NCI-H1694 treated with DMSO at 0.1 percent for 48 hours (cell line): ENCODE measurements at places on chromosomes 7 and 10.
A peak's percentile ranks its signal among the peaks of the same experiment; 100 is the strongest.

DNA sequence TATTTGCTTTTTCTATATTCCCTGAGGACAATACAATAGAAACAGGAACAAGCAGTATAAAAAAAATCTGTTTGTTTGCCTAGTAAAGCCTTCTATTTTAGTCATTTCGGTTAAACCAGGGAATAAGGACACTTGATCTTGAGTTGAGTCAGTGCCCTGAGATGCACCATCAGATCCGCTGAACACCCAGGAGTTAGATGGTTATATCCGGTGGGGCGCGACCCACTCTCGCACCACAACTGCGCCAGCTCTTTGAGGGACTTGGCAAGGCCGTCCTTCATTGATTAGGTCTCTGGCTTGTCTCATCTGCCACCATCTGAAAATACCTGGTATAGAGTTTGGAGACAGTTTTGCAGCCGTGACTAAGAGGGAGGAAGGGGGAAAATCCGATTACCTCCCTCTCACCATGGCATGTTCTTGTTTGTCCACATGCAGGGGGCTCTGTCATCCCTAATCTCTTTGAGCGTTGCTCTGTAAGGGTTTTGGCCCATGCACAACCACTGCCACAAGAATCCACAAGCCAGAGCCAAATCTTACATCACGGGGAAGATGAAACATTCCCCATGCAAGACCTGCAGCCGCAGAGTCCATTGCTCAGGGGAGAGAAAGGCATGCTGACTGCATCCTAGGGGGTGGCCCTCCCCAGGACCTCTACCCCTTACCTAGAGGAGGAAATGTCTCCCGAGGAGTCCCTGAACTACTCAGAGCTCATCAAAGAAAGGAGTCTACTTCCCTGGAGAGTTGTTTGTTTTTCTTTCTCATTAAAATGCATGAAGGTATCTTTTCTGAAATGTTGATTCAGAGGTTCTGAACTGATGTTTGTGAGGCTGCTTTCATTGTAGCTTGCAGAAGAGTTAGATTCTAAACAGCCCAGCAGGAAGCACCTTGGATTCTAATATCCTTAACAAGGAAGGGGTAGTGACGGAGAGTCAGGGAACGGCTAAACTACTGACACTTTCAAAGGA is 101.6 kb upstream of the FAM171A1 start:
- no peak for DNase-seq

DNA sequence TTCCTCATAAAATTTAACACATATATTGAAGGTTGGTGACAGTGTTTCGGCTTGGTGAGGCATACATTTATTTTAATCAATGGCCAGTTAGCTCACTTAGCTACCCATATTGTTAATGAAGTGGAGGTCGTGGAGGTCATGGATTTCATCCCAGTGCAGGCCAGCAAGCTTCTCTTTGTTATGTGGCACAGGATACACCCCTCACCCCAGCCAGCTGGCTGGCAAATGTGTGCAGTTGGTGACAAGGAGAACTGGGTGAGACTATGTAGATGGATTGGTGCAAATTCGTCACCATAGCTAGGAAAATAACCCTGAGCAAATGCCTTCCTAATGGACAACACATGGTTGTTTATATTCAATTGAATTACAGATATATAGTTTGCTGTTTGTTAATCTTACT is 50.5 kb upstream of the FOXP2 start:
- peak; percentile 19 for DNase-seq

DNA sequence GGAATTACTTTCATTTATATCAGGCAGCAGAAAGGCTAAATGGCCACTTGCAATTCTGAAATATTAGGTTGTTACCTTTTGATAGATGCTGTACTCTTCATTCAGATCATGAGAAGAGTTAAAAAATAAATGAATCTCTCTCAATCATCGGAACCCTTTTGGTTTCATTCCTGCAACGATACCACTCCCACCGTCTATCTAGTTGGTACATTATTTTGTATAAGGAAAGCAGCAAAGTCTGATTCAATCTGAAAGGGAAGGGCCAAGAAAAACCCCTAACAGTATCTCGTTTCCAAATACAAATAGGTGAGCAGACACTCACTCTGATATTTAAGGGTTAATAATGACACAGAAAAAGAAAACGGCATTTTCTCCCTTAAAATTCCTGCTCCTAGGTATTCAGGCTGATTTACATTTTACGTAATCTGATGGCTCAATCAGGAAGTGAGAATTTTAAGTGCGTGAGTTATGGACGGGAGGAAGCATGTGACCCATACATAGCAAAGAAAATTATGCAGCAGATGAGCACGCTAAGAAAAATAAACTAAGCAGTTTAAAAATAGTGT is 209.4 kb upstream of the KLF14 start:
- DNase-seq, result no peak

- no peak for DNase-seq
These were observed 20.7 kb upstream of the ADRB1 start for GRCh38 chr10:114022766-114023597.

DNA sequence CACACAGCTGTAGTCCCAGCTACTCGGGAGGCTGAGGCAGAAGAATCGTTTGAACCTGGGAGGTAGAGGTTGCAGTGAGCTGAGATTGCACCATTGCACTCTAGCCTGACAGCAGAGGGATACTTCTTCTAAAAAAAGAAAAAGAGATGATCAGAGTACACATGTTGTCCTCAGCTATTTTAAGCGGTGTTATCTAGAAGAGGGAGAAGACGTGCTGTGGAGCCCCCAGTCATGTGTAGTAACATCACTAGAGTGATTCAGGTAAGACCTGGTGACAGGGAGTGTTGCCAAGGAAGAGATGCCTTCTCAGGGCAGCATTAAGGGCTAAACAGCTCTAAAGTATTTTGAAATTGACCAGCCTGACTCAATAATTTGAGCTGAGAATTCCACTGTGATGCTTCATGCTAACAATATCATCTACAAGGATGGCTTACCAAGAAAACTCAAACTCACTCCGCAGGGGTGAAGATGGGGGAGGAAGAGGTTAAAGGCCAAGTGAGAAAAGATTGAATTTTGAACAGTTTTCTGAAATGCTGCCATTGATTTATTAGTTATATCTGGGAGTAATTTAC is 97.4 kb downstream of the KLF6 start:
- no peak for DNase-seq

DNA sequence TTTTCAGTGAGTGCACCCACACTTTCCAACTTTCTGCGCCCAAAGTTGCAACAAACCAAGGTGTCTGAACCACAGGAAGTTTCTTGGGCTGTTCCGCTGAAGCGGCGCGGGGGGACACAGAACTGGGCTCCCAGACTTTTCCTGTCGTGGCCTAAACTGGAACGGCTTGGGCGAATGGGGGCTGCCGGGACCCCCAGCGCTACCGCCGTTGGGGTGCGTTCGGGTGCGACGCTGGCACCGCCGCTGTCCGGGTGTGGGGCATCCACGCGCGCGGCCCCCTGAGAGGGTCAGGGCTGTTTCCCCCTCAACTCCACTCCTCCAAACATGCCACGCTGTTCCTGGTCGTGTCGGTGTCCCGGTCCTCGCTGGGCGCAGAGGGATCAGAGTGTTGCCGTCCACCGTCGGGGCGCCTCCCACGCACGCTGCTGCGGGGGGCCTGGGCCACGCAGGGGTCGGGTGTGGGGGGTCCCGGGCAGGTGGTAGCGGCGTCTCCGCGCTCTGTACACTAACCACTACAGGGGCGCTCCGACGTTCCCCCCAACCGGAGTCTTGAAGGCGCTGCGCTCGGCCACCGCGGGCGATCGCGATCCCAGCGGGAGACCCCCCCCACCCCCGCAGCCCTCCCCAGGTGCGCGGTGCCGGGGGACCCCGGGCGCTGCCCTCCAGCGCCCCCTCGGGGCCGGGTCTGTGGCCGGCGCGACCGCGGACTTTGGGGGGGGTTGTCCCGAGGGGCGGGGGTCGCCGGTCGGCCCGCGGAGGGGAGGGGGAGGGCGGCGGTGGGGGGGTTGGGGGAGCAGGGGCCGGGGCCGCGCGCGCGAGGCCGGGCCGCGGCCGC is 2.2 kb upstream of the CUX1 start:
- DNase-seq, result no peak

- no peak for DNase-seq
These were observed 20.8 kb upstream of the DDIT4 start for GRCh38 chr10:72252972-72253371.

DNA sequence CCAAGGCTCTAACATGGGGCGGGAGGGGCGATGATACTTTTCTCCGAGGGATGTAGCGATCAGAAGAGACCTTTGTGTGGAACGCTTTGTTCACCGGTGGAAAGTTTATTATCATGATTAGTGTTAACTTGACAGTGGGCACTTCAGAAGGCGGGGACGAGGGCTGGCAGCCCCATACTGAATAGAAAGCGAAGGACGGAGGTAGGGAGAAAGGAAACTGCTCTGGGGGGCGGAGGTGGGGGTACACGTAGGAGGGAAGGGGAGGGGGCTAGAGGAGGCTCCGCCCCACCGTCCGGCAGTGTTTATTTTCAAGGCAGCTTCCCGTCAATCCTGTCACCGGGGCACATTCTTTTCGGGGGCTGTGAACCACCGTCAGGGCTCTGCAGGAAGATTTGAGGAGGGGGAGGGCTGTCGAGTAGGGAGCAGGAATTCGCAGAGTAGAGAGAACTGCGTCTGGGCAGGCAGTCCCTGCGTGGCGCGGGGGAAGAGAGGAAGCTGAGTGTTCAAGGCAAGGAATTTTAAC is 9.4 kb upstream of the NKX2-3 start:
- DNase-seq, result no peak

DNA sequence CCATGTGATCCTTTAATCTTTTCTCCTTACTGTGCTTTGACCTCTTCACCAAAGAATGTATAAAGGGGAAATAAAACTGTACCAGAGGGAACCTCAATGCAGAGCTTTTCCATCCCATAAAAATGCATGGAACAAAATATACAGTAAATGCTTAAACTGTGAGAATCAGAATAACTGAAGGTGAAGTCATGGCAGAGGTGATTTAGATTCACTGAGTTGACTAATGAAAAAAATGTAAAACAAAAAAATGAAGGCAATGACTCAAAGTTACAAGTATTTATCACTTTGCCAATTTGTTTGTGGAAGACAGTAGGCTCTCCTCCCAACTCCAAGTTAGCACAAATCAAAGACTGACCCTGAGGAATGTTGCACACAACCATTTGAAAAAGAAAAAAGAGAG is 1331.6 kb upstream of the SORCS1 start:
- DNase-seq, result no peak

DNA sequence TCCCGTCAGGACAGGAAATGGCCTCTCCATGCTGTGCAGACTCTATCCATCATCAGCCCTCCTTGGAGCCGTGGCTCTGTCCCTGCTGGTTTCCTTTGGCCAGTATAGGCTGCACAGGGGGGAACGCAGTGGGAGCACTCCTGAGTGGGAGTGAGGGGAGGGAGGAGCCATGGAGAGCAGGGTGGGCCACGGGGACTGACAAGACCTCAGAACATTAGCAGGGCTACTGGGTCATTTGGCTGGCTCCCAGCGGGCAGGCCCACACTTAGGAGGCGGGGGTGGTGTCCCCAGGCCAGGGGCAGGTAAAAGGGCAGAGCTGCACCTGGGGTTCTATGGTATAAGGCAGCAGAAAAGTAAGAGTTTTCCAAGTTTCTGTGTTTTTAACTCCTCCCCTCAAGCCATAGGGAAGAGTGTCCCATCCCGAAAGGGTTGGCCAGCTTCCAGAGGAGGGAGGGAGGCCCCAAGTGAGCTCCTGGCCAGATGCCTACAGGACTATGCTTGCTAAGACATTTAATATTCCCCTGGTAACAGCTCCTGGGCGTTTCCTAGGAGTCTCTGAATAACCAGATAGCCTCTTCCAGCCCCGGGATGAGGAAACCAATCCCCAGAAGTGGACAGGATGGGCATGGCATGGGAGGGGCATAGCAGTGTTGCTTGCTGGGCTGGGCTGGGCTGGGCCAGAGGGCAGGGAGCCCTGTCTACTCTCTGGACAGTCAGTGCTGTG is 5.5 kb upstream of the OPN4 start:
- DNase-seq, result no peak

GRCh38 chr10:12790270-12790669 is 211.2 kb downstream of the CCDC3 start:
- no peak for DNase-seq

GRCh38 chr7:55046582-55047342 is 27.9 kb downstream of the EGFR start:
- DNase-seq, result no peak

DNA sequence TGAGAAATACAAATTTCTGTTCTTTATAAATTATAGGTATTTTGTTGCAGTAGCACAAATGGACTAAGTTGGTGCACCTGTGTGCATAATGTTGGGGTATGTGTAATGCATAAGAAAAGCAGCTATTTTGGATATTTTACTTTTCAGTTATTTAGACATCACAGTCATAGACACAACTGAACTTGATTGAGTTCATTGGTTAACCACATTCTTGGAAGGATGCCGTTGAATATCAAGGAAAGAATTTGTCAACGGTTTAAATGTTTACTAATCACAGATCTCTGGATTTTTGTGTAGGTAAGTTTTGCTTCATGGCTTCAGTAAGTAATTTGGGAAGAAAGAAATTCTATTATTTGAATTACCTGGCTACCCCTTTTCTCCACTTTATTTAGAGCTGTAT is 4.1 kb downstream of the OTUD1 start:
- no peak for DNase-seq

DNA sequence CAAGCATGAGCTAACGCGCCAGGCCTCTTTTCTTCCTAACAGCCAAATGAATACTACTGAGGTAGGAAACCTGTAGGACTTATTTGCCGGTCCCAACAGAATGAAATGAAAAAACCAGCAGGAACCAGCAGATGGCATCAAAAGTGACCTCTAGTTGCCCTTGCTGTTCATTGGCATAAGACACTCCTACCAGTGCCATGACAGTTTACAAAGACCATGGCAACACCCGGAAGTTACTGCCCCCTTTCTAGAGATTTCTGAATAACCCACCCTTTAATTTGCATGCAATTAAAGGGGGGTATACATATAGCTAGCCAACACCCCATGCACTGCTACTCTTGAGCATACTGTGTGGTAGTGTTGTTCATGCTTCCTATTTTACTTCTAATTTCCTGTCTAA is 65.2 kb downstream of the ATE1 start:
- DNase-seq, result no peak

DNA sequence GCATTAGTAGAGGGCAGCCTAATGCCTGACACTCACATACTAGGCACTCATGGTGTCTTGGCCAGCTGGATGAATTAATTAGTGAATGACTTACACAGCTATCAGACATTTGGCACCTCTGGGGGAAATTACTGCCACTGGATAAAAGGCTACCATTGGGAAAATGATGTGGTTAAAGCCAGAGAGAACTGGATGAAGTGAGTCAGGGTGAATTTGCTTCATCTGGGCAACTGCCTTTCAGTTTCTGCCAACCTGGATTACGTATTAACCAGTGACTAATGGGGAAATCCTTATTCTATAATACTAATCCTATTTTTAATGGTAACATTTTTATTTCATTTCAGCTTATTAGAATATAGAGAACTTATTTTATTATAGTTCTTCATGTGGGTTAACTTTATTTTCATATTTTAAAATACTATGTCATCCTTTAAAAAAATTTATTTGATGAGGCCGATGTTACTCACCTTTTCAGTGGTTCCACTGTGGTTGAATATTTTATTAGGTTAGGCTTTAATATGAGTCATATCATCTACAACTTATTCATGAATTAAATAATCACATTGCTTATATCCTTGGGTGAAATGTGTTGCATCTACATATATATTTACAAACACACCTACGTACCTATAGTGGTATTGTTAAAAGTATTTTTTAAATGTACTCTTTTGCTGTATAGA is 85.6 kb upstream of the CAPZA2 start:
- DNase-seq, result no peak

- no peak for DNase-seq
These were observed 34.8 kb upstream of the ARHGAP22 start for GRCh38 chr10:48639632-48640031.

- DNase-seq, result no peak
These were observed 8.5 kb downstream of the UCN3 start for GRCh38 chr10:5373307-5373706.

- DNase-seq, result no peak
These were observed 66.4 kb downstream of the CPED1 start for GRCh38 chr7:121054925-121055324.

- DNase-seq, result no peak
These were observed 201.7 kb downstream of the BUB3 start for GRCh38 chr10:123355748-123356481.
